ENCODE measurements at places on chromosomes 12 and 14.

DNA sequence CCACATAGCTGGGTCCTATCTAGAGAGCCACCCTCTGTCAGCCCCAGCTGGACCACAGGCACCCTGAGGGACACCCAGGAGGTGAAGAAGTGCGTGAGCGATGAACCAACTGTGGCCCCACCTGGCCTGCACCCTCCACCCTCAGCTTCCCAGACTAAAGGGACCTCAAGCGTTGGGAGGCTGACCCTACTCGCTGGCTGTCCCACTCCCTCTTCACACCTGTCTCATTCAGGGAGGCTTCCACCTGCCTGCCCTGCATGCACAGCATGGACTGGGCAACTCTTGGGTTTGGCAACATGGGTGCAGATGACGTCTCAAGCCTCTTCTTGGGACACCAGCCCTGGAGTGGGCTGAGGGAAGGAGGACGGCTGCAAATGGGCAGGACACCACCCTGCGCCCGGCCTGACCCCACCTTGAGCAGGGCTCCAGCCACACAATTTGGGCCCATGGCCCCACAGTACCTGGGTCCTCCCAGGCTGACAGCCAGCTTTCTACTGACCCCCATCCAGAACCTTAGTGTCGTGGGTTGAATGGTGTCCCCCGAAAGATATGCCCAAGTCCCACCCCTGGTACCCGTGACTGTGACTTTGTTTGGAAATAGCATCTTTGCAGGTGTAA, 2.1 kb downstream of the TMEM179 start:
- no peak for DNase-seq

- DNase-seq: no peak
Measured at GRCh38 chr12:24820872-24821271, 128.0 kb downstream of the BCAT1 start.

DNA sequence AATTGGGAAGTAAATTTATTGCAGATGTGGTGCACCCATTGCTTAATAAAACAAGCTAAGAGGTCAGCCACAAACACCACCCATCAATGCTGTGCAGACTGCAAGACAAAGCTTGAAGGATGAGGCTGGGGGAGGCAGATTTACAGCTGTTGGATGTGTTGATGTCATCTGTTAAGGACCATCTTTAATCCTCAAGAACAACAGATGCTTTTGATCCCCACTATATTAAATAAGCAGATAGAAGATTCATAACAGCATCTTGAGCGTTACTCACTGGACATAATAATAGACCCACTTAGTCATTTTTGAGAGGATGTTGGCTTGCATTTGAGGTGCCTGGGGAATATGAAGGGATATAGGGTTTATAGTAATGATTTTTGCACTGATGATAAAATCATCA, 58.8 kb downstream of the GPR68 start:
- no peak for DNase-seq

DNA sequence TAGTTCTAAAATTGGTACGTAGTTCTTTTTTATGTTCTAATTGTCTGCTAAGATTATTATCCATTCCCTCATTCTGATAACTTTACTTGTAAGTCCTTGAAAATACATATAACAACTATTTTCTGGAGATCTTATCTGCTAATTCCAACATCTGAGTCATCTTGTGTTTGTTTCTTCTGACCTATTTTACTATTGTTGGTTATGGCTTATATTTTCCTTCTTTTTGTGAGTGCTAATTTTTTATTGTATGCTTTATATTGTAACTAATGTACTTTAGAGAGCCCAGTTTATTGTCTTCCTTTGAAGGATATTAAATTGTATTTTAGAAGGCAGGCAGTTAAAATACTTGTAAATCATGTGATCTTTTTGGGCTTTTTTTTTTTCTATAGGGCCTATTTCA, 149.3 kb upstream of the LRFN5 start:
- DNase-seq: no peak

DNA sequence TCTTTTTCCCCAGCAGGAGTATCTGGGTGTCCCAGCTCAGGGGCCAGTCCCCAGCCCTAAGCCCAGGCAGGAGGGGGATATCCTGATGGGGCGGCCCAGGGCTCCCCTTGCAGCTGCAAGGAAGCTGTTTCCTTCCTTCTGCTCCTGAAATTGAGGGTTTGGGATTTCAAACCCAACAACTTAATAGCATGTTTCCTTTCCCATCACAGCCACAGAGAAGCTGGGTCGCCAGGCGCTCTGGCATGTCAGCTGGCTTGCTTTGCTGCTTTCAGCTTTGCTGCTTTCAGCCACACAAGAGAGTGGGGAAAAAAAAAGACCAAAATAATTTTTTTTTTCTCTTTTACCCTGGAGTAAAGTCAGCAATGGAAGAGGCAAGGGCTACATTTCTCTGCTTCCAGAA, 30.0 kb downstream of the HVCN1 start:
- DNase-seq: no peak

DNA sequence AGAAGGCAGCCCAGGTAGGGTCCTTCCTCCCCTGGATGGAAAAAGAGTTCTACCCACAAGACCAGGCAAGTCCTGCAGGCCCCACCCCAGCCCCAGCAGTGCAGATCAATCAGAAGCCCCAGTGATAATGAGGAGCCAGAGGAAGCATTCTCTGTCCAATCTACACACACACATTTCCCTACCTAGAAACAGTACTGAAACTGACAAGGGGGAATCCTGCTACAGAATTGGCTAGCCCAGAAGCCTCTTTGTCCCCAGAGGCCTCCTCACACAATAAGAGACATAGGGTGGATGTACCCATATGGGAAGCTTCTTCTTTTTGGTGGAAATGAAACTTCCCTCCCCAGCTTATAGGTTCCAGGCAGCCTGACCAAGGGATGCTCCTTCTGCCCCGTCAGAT, 9.9 kb downstream of the FSCB start:
- no peak for DNase-seq

DNA sequence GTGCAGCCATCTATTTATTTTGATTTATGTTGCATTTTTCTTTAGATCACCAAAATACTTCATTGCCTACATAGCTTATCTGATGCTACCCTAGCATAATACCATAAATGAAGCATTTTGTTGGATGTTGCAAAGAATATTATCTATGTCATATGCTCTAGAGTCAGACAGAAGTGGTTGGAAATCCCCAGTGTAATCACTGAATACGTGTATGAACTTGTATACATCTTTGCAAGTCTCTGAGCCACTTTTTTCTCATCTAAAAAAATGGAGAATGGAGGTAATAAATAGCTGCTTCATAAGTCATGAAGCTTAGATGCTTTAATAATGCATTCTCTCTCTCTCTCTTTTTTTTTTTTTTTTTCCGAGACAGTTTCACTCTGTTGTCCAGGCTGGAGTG, 18.5 kb downstream of the EVL start:
- no peak for DNase-seq

DNA sequence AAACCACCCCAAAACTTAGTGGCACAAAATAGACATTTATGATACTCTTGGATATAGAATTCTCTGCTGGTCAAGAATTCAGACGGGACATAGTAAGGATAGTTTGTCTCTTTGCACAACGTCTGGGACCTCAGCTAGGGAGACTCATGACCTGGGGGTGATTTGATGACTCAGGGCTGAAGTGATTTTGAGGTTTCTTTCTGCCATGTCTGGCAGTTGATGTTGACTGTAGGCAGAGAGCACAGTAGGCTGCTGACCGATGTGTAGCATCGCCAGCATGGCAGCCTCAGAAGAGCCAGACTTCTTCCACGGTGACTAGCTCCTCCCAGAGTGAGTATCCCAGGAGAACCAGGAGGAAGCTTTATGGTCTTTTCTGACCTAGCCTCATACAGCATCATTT, 88.9 kb upstream of the FRMD6 start:
- no peak for DNase-seq

- DNase-seq: no peak
Measured at GRCh38 chr14:35405304-35405996, 901 bp upstream of the NFKBIA start.

GRCh38 chr14:61752626-61753025, 9.6 kb upstream of the SNAPC1 start:
- DNase-seq: no peak

DNA sequence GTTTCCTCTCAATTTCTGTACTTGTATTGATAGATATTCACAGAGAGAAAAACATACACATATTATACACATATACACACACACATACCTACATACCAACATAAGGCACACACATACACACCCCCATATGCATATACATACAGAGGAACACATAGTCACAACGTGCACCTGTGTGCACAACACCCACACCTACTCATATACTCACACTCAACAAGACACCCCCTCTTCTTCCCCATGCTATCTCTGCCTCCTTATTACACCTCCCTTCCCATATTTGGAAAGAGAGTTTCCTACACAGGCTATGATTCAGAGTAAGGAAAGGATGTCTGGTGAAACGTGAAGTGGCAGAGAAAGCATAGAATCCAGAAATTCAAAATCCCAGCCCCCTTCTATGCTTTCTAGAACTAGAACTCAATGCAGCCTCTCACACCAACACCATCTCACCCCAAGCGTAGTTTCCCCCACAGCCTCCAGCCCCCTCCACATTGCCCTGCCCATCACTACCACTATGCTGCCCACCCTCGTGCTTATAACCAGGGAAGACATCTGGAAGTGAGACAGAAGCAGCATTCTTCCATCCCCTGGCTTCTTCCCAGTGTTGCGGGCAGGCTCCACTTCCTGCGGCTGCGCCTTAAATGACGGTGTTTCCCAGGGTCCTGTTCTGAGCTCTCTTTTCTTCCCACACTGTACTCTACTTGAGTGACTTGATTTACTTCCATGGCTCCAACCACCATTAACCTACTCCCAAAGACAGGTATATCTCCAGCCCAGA, 2.4 kb downstream of the RNASE8 start:
- no peak for DNase-seq

DNA sequence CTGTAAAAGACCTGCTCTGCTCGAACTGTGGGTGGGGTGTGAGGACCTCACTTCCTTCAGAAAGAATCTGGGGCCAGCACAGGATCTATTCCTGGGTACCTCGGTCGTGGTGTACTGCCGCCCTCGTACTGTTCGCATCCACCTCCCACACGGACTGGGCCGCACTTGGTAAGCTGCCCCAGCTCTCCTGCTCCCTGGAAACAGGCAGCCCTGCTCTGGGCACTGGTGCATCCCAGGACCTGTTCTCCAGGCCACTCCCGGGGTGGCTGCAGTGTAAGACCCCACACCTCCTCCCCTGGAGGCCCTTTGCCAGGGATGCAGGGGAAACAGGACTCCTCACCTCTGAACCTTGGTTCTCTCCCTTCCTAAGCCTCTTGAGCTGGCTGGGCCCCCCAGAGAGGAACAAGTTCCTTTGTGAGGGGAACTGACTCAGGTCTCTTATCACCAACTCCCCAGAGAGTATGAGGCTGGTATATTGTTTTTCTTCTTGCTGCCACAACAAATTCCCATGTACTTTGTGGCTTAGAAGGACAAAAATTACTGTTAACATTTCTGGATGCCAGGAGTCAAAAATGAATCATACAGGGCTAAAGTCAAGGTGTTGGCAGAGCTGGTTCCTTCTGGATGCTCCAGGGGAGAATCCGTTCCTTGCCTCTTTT, 276.5 kb downstream of the NUAK1 start:
- DNase-seq: no peak

DNA sequence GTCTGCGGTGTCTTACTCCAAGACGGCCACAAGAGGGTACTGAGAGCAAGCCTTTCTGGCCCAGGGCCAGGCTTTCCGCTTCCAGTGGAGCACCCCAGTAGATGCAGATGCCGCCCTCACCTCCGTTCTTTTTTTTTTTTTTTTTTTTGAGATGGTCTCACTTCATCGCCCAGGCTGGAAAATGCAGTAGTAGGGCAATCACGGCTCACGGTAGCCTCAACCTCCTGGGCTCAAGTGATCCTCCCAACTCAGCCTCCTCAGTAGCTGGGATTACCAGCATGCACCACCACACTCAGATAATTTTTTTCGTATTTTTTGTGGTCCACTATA, 5.6 kb upstream of the LBHD2 start:
- peak; percentile 47 for DNase-seq

GRCh38 chr12:50786498-50787231, 22.8 kb downstream of the ATF1 start:
- DNase-seq: peak; percentile 93

DNA sequence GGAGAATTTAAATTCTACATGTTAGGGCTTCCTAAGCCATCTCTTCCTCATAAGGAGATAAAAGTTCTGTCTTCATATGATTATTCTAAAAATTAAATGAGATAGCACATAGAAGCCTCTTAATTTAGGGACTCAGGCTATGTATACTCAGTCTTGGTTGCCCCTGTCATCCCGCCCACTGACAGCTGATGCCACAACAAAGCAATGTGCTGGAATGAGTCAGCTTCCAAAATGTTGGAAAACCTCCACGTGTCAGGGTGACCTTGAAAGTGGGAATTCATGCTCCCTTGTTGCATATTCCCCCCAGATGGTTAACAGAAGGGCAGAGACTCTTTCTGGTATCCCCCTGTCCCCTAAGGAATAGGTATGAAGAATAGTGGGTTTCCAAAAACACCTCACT, 238.0 kb upstream of the DDHD1 start:
- no peak for DNase-seq

- DNase-seq: no peak
Measured at GRCh38 chr12:39319180-39319579, 123.7 kb downstream of the KIF21A start.

DNA sequence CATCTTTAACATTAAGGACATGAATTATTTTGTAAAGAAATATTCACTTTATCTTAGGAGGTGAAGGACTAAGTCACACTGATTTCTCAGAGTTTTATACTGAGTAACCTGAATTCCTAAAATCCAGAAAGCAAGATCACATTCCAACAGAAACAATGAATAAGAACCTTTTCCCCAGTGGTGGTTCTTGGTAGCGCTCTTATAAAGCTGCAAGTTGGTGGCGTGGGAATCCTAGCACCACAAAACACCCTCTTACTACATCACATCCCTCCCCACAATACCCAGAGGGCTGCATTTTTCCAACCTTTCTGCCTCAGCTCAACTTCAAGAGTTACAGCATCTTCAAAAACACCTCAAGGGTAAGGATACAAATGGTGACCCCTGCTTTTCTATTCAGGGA, 44.0 kb upstream of the SMUG1 start:
- DNase-seq: peak; percentile 27

DNA sequence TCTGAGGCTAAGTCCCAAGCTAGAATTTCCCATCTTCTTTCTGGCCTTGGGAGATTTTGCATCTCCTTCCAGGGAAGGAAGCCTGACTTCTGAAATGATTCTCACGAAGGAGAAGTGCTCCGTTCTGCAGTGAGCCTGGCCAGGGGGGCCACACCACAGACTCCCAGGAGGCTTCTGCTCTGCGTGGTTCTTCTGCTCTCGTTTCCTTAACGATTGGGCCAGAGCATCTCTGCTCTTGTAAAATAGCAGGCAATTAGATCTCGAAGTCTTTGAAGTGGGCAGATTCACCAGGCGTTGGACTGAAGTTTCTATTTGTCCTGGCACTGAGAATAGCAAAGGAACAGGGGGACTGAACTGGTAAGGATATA, 6.7 kb upstream of the BATF start:
- no peak for DNase-seq

DNA sequence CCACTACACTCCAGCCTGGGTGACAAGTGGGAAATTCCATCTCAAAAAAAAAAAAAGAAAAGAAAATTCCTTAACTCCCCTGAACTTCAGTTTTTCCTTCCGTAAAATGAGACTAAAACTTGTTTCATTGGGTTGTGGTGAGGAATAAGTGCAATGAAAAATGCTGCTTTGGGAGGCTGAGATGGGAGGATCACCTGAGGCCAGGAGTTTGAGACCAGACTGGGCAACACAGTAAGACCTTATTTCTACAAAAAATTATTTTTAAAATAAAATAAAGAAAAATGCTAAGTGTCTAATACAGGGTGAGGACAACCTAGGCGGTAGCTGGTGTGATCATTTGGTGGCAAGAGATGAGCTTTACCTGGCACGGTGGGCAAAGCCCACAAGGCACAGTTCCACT, 6.9 kb downstream of the SMAGP start:
- no peak for DNase-seq

GRCh38 chr12:24054416-24054815, 104.9 kb upstream of the SOX5 start:
- no peak for DNase-seq

Measured in SW 1271 (cell line).